ENCODE measurements at places on chromosomes 12 and 14. TPM values are rescaled to one million over a fixed set of nuclear protein-coding genes. Genes with fewer than 3 reads are reported as not detected.

SERPINA1 gene
- not detected for total RNA-seq

MCRS1 gene
- 60.4 TPM for total RNA-seq

KCNK10 gene
- not detected for total RNA-seq

EML5 gene
- total RNA-seq, result not detected

AICDA gene
- total RNA-seq, result not detected

ADAM21 gene
- 0.97 TPM for total RNA-seq

DNAAF2 gene
- 11.0 TPM for total RNA-seq

ABCD2 gene
- total RNA-seq, result not detected

MIP gene
- total RNA-seq, result not detected

TMEM30B gene
- total RNA-seq, result 1.7 TPM

MYF5 gene
- total RNA-seq, result not detected

COCH gene
- total RNA-seq, result not detected

TRIAP1 gene
- 45.6 TPM for total RNA-seq

KRT75 gene
- not detected for total RNA-seq

PLEKHD1 gene
- total RNA-seq, result not detected

RFX4 gene
- total RNA-seq, result not detected

HNF1A gene
- not detected for total RNA-seq

KCNC2 gene
- not detected for total RNA-seq

ABHD12B gene
- total RNA-seq, result not detected

ACSM4 gene
- not detected for total RNA-seq

All from GM23248 (cell line).